ENCODE measurements at places on chromosomes 5 and 9.
A peak's percentile ranks its signal among the peaks of the same experiment; 100 is the strongest.

DNA sequence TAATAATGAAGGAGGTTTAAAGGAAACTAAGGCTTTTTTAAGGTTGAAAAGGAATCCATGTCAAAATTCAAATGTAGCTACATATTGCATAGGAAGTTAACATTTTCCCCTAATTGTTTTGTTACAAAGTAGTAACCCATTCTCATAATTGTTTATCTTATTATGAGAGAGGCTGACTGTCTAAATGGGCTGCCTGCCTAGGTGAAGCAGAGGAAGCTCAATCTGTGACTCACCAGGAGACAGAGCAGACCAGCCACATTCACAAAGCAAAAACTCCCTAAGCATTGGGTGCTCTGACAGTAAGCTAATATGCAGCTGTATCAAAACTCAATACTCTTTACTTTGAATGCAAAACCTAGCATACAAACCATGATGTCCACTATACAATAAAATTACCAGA is 208.5 kb downstream of the ROR2 start:
- no peak for DNase-seq

GRCh38 chr5:112004867-112005622 is 248.1 kb upstream of the NREP start:
- DNase-seq, result no peak

DNA sequence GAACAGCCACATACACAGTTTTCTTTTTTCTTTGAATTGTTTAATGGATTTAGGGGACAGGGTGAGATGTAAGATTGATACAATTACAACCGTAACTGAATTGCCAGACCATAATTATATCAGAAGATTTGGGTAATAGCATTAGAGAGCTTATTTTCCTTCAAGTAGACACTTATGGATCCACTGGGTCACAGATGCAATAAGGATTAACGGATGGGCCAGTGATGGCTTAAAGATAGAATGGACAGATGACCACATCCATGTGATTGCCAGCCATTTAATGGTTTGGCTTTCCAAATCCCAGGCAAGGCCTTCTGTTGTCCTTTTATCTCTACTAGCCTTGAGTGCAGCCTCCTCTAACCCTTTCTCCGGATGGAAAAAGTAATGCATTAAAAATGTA is 94.7 kb upstream of the NUDT12 start:
- no peak for DNase-seq

- no peak for DNase-seq
Measured at GRCh38 chr5:84494453-84494852, 109.8 kb upstream of the EDIL3 start.

GRCh38 chr5:156414391-156414790 is 87.4 kb downstream of the SGCD start:
- DNase-seq, result no peak

- no peak for DNase-seq
Measured at GRCh38 chr5:126851501-126852011, 74.6 kb downstream of the LMNB1 start.

DNA sequence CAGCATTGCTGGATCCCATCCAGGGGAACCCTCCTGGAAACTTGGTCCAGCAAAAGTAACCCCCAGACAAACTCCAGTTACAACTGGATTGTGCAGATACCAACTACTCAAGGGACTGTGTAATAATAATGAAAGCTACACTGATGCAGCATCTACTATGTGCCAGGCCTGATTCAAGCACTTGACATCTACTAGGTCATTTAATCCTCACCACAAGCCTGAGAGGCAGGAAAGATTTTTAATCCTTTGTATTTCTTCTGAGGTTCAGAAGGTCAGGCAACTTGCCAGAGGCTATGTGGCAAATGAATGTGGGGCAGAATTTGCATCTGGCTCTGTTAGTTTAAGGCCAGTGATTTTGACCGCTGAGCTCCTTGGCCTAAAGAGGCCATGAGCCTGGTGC is 29.5 kb upstream of the FOXI1 start:
- DNase-seq, result no peak

GRCh38 chr5:40648150-40648549 is 31.6 kb upstream of the PTGER4 start:
- DNase-seq, result no peak

DNA sequence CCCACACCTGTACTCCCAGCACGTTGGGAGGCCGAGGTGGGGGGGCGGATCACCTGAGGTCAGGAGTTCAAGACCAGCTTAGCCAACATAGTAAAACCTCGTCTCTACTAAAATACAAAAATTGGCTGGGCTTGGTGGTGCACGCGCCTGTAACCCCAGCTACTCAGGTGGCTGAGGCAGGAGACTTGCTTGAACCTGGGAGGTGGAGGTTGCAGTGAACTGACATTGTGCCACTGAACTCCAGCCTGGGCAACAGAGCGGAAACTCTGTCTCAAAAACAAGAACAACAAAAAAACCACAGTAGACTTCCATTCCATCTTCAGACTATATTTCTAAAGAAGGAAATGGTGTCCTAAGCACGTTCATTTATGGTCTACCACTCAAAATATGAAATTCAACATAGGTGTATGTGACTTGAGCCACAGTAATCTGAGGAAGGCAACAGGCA is 14.2 kb upstream of the SERINC5 start:
- no peak for DNase-seq

DNA sequence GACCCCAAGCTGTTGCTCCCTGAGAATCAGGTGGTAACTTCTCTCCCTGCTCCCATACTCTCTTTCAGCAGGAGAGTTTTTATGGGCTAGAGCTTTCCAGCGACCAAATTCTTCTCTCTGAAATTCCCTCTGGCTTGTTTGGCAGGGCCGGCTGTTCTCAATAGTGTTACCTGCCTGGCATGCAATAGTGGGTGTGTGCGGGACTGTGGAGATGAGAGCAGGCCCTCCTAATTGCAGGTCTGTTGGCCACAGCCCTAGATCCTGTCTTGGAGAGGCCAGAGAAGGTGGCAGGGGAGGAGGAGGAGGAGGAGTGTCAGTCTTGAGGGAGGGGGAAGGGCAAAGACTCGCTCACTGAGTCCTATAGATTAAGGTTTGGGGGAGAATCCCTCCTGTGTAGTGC is 29.5 kb downstream of the AQP7 start:
- no peak for DNase-seq

- DNase-seq, result no peak
Measured at GRCh38 chr5:23385036-23385435, 122.4 kb upstream of the PRDM9 start.

- DNase-seq, result no peak
Measured at GRCh38 chr9:77826621-77827020, 178.5 kb upstream of the GNA14 start.

GRCh38 chr5:100464418-100464817 is 70.8 kb upstream of the FAM174A start:
- no peak for DNase-seq

DNA sequence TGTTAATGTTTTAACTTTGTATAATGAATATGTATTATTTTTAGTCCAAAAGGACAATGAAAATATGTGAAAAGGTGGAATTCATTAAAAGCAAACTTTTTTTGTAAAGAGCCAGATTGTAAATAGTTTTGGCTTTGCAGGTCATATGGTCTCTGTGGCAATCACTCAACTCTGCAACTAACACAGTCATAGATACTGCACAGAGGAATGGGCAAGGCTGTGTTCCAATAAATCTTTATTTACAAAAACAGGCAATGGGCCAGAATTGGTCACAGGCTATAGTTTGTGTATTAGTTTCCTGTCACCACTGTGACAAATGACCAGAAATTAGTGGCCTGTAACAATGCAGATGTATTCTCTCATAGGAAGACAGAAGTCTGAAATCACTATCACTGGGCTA is 125.4 kb upstream of the PTCH1 start:
- DNase-seq, result no peak

GRCh38 chr9:117083559-117083958 is 331.3 kb downstream of the ASTN2 start:
- no peak for DNase-seq

DNA sequence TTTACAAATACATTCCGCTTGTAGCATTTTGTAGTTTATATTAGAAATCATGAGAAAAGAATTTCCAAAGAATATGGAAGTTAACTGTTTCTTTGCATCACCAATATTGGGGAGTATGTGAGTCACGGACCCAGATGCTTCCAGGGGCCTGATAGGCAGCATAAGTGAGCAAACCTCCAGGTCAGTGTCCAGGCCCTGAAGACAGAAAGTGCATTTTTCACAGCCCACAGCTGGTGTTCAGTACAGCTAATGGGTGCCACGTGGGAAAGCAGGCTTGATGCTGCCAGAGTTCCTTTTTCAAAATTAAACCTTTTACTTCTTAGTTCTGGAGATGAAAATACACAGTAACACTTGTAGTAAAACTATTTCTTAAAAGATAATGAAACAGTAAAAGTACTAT is 454.4 kb upstream of the ACTBL2 start:
- no peak for DNase-seq

DNA sequence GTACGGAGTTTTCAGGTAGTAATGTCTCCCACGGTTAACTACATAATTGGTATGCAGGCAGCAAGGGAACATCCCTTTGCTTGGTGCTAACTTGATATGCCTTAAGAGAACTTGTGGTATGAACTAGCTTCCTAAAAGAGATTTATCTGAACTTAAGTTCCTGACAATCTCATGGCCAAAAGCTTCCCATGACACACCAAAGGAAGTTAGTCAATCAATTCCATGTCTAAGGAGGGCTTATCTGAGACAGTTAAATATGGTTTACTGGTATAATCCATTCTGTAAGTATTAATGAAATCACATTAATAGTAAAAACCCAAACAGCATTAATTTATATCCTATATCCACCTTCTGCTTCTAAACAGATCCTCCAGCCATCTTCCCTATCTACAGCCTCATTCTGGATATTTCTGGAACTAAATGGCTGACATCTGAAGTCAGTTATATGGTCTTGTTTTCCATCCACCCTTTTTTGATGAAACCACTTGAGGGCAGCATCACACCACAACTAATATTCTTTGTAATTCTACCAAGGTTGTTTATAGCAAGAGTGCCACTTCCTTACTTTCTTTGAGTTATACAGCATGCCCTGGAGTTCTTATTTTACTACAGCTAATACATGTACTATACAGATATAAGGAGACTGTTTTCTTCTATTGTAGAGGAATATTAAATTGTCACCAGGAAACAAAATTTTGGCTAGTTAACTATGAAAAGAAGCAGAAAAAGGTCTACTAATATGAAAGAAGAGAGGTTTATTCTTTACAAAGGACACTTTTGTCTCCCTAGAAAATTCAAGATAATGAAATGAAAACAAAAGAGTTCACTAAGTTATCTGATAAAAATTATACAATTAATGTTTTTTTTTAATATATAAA is 34.7 kb downstream of the SHOC1 start:
- DNase-seq, result peak; percentile 47

DNA sequence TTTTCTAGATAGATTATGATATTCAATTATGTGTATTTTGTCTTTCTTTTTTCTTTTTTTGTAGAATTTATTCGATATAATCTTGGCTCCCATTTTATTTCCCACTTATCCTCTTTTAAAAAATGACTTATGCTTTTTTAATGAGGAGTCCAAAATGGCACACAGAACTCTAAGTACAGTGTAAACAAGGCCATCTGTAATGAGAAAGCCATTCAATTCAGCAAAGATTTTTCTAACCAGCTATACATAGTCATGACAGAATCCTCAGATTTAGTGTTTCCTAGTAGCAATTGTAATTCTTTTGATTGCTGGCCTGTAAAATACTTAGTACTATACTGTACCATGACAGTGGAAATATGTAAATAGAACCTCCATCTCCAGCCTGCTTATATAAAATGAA is 651.4 kb downstream of the RAB3C start:
- DNase-seq, result no peak

DNA sequence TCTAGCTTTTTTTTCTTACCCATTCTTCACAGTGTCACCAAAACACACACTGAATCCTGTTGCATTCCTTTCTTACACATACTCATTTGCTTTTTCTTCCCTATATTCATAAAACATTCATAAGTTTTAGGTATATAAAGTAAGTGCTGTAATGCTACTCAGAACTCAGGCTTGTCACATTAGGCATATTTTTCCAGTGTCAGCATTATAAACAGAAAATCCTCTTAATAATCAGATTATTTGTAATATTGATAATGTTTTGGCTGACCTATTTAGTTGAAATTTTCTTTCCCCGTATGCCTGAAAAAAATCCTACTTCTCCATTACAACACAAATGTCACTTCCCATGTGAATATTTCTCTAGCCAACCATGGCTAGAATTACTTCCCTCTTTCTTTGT is 743.0 kb upstream of the NUDT12 start:
- no peak for DNase-seq

DNA sequence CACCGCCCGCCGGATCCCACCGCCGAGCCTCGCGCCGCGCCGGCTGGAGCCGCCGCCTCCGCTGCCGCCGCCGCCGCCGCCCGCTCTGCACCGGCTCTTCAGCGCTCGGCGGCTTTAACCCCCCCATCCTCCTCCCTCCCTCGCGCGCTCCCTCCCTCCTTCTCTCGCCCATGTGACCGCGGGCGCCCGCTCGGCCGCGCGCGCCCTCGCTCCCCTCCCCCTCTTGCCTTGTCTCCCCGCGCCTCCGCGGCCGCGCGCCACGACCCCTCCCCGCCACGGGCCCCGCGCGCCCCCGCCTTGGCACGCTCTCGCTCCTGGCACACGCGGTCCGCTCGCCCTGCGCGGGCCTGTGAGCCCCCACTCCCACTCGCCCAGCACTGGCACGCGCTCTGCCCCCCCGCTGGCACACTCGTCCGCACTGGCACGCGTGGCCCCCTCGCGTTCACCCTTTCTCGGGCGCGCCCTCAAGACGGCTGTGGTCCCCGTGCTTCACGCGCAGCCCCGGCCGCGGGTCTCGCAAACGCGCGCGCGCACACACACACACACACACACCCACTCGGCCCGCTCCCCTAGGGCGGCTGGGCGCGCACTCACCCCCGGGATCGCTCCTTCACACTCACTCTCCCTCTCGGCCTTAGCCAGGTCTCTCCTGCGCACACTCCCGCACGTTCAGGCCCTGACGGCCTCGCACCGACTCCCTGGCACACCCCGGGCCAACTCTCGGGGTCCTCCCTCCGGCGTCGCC is at the start of gene CNTFR:
TSS of gene CNTFR (minus strand) at position 89 of the 745 bp plus-strand sequence. CDS start 20,743 bp downstream, outside the sequence.
- DNase-seq, result no peak

DNA sequence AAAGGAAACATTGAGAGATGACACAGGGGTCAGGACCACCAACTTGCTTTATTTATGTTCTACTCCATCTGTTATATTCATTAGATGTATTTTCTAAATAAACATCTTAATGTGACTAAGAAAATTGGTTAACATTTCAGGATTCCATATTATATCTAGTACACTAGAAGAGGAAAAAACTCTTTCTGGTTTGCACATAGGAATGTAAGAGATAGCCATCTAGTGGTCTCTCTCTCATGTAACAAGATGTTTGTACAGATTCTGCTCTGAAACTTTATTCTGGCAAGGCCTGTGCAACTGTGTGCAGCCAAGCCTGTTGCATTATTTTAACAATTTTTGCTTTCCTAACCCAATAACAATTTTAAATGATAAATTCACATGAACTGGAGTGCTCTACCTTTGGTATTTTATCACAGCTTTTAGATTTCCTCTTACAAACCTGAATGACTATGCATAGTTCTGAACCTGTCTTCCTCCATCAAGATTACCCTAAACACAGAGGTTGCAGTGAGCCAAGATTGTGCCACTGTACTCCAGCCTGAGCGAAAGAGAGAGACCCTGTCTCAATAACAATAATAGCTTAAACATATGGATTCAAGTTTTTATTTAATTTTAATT is 148.2 kb downstream of the GIN1 start:
- no peak for DNase-seq

All from iPS DF 6.9 (cell line).